Stimulated activated CD4-positive, alpha-beta T cell treated with anti-CD3 and anti-CD28 coated beads, Interleukin-15, amount 100 ng/mL, for 48 hours (primary cell): ENCODE measurements at places on chromosomes 2 and 18.

DNA sequence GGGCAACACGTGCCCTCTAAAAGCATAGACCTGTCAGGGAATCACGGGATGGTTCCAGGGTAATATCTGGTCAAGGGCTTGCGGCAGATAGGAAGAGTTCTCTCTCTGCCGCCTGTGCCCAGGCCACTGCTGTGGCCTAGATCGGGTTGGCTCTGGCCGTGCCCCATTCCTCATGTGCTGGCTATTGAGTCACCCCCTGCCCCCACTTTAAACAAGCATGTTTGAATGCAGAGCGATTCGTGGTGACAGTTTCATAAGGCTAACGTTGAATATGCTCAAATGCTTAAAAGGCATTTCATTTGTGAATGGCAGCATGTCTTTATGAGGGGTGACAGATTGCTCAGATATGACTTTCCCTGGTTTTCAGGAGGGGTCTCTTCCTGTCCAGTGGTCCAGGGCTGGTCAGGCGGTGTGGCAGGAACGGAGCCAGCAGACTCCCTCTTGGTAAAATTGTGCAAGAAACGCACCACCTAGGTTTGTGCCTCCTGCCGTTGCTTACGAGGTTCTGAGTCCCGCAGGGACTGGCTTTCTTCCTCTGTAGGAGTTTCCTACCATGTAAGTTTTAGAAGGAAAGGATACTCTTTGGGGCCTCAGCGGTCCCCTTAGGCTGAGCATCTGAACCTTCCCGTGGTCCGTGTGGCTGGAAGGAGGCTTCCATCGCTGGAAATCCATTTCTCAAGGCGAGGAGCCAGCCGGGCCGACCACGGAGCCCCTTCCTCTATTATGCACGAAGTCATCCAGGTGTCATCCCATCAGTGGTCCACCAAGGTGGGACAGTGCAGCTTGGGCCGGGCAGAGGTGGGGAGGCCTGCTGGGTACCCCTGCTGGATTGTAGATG lies 50.2 kb downstream of the AGAP1 start:
- DNase-seq = no peak

- DNase-seq = no peak
These were observed 153.8 kb downstream of the AFF3 start for GRCh38 chr2:99988599-99988998.

GRCh38 chr2:231523451-231524285 lies 6.6 kb downstream of the NMUR1 start:
- no peak for DNase-seq

- no peak for DNase-seq
These were observed 7.6 kb downstream of the RAB1A start for GRCh38 chr2:65122313-65122712.

DNA sequence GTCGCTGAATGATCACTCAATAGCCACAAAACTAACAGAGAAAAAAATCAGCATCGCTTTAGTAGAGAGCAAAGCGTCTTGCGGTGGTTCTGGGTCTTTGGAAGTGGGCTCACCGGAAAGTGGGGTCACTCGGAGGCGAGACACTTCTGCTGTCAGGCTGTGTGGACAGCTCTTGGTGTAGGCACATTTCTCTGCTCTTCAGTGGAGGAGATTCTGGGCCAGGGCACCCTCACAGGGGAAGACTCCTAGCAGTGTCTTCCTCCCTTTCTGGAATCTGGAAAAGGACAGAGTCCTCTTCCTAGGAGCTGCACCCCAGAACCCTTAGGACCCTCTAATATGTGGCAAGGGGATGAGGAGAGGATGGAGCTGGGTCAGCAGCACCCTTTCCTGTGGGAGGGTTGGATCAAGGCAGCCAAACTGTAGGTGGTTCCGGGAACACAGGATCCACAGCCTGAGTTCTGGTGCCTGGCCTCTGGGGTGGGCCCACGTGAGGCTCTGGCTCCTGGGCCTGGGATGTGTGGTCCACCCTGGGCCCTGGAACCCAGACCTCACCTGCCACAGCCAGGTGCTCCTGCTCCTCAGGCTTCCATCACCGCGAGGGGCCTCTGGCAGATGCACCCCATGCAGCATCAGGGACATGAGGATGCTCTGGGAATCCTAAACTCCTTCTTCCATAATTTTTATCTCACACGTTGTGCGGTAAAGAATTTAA lies 25.1 kb downstream of the GPR35 start:
- no peak for DNase-seq

DNA sequence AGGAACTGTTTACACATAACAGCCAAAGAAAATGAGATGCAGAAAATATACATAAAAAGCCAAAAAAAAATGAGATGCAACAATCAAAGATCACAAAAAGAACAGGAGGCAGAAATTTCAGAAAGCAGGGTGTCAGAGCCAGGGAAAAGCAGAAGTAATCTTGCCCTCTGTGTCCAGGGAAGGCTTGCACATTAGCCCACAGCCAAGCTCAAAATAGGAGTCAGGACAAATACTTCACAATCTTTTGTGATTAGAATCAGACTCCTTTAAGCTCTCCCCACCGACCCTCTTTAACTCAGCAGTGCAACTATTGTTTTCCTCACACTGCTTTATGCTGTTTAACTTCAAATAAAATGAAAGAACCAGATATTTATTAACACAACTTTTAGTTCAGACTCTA lies 34.6 kb downstream of the IAH1 start:
- DNase-seq = no peak

DNA sequence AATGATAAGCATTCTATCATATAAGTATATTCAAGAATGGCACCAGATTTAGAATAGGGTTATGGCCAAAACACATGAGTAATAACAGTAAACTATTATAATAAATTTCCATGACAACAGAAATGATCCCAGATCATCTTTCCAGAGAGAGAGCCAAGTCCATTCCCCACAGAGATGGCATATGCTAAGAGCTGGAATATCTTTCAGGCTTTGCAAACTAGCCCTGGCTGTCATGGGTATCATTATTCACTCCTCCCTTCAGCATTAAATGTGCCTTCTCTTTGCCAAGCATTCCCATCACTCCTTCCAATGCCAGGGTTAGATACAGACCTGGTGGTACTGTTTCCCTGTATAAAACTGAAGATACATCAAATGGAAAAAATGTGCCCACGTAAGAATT lies 10.9 kb downstream of the FEZ2 start:
- no peak for DNase-seq
